Stimulated activated memory B cell treated with anti-CD40 and anti-IgM and Interleukin-4, amounts not matched to agents 10 μg/mL and 1 μg/mL and 100 μg/mL, for 72 hours (primary cell): ENCODE measurements at places on chromosomes 2 and 18.

DNA sequence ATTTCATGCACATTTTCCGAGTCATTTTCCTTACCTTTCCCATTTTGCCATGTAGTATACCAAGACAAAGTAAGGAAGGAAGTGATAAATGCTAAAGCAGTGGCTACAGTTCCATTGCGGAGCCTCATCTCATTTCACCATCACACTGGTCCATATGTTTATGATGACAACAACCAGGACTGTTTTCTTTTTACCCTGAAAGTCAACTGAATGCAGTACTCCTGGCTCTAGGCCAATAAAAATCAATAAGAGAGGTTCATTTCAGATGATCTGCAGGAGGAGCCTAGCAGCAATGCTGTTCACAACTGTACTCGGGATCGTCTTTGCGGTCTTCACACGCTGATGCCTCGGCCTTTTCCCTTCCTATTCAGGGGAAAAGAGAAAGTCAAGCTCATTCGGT lies 4.7 kb downstream of the MGAT4A start:
- no peak for ATAC-seq

DNA sequence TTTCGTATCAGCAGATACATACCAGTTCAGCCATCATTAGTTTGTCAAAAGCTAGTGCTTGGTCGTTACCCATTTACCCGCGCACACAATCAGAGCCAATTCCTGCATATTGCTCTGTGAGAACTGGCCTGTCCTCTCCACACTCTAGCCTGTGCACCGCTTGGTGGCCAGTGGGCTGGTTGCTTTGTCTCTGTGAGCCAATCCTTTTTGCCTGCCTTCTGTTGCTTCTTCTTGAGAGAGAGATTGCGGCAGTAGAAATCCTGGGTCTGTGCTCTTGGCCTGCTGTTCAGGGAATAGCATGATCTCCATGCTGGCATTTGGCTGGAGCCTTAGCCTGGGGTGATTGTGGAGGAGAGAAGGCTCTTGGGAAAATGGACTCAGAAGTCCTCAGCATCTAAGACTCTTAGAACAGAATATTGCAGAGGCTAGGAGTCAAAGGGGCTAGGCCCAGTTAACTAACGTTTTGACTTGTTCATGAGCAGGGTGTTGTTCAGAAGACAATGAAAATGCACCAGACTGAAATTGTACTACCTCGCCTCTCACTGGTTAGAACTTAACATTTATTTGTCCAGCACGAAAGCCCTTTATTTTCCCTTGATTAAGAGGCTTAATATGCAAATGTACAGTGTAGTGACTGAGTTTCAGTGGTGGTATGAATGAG lies 37.1 kb downstream of the MAP4K4 start:
- ATAC-seq = peak; percentile 6

DNA sequence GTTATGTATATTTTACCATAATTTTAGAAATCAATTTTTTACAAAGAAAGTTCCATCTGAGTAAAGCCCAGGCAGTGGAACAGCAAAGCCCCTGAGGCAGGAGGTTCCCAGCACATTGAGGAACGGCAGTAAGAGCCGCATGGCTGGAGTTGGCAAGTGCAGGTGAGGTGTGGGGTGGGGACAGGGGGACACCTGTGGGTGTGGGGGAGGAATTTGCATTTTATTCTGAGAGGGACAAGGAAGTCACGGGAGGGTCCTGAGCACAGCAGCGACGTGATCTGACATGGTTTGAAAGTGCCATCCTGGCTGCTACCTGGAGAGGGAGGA lies 16.1 kb upstream of the ADI1 start:
- peak; percentile 53 for ATAC-seq

- no peak for ATAC-seq
Observed at GRCh38 chr2:207766697-207767460, 2.8 kb downstream of the FZD5 start.

DNA sequence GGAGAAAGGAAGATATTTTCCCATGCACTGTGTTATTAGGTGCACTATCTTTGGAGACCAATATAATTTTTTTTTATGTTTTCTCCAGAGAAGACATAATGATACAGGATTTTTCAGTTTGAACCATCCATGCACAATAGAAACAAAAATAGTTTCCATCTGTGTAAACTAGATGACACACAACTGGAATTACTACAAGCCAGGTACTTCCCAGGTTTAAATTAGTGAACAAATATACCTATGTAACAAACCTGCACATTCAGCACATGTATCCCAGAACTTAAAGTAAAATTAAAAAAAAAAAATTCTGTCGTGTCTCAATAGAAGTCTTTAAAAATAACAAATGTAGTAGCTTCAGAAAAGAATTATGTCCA lies 1616.8 kb upstream of the ACVR2A start:
- ATAC-seq = no peak

- no peak for ATAC-seq
Observed at GRCh38 chr2:150557020-150557600, 69.6 kb upstream of the RND3 start.

GRCh38 chr2:204655101-204655500 lies 109.8 kb downstream of the PARD3B start:
- ATAC-seq = no peak

GRCh38 chr2:149657401-149658040 lies 69.9 kb upstream of the MMADHC start:
- ATAC-seq = no peak

DNA sequence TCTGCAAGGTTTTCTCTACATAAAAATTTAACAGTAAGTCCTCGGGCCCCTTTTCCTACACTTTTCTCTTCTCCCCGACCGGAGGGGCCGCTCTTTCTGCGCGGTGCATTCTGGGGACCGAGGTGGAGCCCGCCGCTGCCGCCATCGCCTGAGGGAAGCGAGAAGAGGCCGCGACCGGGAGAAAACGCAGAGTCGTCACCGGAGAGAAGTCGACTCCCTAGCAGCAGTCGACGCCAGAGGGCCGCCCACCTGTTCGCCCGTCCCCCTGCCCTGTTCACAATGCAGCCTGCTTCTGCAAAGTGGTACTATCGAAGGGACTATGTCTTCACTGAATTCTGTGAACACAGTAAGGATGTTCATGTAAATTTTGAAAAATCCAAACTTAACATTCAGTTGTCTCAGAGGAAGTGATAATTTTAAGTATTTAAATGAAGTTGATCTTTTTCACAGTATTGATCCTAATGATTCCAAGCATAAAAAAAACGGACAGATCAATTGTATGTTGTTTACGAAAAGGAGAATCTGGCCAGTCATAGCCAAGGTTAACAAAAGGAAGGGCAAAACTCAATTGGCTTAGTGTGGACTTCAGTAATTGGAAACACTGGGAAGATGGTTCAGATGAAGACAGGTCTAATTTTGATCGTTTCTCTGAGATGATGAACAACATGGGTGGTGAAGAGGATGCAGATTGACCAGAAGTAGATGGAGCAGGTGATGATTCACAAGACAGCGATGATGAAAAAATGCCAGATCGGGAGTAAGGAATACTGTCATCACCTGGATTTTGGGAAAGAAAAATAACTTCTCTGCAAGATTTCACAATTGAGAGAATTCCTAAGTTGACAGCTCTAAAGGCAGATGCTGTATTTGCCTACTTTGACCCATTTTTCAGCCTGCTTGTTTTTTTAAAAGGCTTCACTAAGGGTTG lies 55.8 kb downstream of the ASXL2 start:
- peak; percentile 88 for ATAC-seq

DNA sequence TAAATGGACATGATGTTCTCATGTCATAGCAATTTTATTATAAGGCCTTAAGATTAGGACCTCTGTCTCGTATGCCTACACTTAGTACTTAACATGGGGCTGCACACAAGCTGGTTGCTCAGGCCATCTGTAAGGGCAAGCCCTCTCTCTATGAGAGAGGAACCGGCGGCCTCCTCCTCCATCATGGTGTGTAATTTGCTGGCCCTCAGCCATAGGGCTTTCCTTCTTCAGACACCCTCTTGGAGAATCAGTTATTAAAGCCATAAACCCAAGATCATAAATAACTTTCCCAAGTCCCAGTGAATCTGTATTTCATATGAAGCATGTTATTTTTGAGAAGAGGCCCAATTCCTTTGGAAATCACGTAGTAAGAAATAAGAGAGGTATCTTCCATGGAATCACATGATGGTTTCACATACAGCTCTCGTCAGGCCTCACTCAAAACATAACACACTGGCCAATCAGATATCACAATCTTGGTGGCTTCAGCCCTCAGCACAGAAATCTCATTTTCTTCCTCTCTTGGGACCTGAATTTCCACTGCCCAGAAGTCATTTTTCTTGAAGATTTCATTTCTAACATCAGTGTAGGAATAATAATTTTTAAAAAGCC lies 92.6 kb downstream of the RDH14 start:
- no peak for ATAC-seq

DNA sequence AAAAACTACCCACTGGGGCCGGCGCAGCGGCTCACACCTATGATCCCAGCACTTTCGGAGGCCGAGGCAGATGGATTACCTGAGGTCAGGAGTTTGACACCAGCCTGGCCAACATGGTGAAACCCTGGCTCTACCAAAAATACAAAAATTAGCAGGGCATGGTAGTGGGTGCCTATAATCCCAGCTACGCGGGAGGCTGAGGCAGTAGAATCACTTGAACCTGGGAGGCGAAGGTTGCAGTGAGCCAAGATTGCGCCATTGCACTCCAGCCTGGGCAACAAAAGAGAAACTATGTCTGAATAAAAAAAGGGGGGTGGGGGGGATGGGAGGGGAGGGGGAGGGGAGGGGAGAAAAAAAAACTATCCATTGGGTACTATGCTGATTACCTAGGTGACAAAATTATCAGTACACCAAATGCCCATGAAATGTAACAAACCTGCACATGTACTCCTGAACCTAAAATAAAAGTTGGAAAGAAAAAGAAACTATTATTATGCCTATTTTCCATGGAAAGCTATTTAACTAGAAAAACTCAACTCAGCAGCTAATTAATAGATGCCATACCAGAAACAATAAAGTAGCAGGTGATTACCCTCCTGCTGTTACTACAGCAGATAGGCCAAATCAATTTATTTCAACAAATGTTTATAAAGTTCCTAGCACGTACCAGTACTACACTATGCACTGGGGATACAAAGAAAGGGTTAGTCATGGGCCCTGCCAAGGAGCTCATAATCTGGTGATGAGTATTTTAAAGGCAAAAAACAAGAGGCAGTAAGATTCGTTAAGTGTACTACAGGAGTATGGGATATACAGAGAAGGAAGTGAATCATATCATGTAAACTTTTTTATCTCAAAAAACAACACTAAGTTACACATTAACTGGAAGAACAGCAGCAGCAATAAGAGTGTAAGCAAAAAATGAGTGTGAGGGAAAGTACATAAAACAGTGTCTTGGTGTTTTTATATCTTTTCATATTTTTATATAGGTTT lies 112.8 kb upstream of the SLC39A10 start:
- ATAC-seq = peak; percentile 54

GRCh38 chr2:109195193-109196045 lies 66.4 kb downstream of the SH3RF3 start:
- no peak for ATAC-seq

DNA sequence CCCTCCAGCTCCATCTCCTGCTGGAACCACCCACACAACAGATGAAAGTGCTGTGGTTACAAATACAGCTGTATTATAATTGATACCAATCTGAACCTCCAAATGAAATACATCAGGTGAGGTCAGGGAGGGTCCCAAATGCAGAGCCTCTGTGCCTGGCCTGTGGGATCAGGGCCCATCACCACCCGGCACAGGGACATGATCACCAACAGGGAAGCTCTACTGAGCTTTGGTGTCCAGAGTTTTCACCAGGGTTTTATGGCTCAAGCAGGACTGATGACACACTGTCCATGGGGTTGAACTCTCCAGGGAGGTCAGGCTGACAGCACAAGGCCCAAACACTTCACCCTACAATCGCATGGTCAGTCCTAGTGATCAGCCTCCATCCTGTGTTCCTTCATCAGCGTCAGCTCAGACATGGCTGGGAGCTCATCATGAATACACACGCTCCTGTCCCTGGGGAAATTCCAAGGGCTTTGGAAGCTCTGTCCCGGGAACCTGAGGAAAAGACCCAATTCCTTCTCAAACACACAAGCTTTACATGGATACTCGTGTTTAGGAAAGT lies 3.9 kb upstream of the PXDN start:
- ATAC-seq = no peak

GRCh38 chr2:118773826-118774225 lies 73.6 kb downstream of the EN1 start:
- no peak for ATAC-seq

- peak; percentile 14 for ATAC-seq
Observed at GRCh38 chr18:76657911-76658470, 162.9 kb upstream of the ZNF516 start.

DNA sequence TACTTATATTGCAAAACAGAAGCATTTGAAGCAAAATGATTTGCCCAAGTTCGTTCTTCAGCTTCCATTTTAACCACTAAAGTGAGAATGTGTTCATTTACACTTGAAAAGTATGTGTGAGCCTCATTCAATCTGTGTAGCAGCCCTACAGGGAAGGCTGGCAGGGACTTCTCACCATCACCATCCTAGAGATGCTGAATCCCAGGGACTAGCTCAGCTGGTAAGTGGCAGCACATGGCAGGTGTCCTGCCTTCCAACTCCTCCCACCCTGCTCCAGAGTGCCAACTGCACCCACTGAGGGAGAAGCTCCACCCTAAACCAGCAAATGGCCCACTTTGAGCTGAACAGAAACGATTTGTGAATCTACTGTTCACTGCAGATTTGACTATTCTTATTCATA lies 91.5 kb downstream of the EN1 start:
- ATAC-seq = no peak

GRCh38 chr2:218015586-218016521 lies 13.1 kb upstream of the TNS1 start:
- ATAC-seq = no peak

GRCh38 chr2:119078796-119079195 lies 79.8 kb downstream of the C1QL2 start:
- ATAC-seq = no peak

- no peak for ATAC-seq
Observed at GRCh38 chr2:151306621-151307020, 17.2 kb upstream of the NMI start.

DNA sequence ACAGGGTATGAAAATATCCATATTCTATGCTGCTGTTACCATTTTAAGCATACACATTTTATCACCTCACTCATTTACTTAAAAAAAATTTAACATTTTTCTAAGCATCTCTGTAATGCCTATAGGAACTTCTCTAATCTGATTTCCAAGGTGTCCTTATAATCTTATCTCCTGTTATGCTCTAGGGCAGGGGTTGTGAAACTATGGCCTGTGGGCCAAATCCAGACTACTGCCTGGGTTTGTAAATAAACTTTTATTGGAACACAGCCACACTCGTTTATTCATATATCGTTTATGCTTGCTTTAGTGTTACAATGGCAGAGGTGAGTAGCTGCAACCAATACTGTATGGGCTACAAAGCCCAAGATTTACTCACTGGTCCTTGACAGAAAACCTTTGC lies 151.6 kb downstream of the RAPGEF4 start:
- ATAC-seq = no peak

GRCh38 chr2:70673041-70673647 lies 94.9 kb downstream of the ADD2 start:
- no peak for ATAC-seq

GRCh38 chr2:62854600-62855514 lies 149.3 kb downstream of the EHBP1 start:
- ATAC-seq = no peak

GRCh38 chr2:131115752-131116151 lies 10.6 kb downstream of the PLEKHB2 start:
- no peak for ATAC-seq

GRCh38 chr2:1631292-1632001 lies 112.9 kb downstream of the PXDN start:
- no peak for ATAC-seq

- no peak for ATAC-seq
Observed at GRCh38 chr2:240814946-240815760, 4.9 kb downstream of the KIF1A start.

- ATAC-seq = no peak
Observed at GRCh38 chr18:46333431-46334135, 229.4 kb downstream of the HAUS1 start.

- ATAC-seq = no peak
Observed at GRCh38 chr18:77249569-77250500, at the start of gene GALR1. Gene GALR1 (plus strand): TSS chr18:77249848. CDS start chr18:77250549, 701 bp downstream.
